Activated CD8-positive, alpha-beta memory T cell treated with anti-CD3 and anti-CD28 coated beads, Interleukin-2, amount 10 ng/mL, durations not matched to agents 7 days and 5 days (primary cell): ENCODE measurements at places on chromosomes 5 and 9.

- H3K27me3 ChIP-seq = peaks cover 14% of the 10 kb centered on the region
- DNase-seq = no peak
- H3K36me3 ChIP-seq = peaks cover 1% of the 10 kb centered on the region
- peaks cover 29% of the 10 kb centered on the region for H3K4me1 ChIP-seq
- no peak overlapping the region for H3K27ac ChIP-seq
Observed at GRCh38 chr5:127582773-127583370, 65.4 kb downstream of the PRRC1 start.

DNA sequence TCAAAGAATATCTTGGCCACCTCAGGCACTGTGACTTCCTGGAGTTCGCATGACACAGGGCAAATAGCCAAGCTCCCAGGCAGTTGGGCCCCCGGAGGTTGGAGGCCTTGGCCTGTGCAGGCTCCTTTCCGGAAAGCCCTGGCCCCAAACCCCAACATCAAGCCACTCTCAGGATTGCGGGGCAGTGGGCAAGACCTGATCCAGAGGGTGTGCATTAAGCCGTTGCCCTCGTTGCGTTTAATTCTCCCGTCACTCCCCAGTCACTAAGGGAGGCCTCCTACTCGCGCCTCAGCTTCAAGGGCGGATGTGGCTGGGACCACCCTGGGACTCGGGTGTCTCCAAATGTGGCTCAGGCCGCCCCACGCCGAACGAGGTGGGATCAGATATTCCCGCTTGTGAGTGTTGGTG is 60.1 kb downstream of the TMEM174 start:
- no peak overlapping the region for H3K4me3 ChIP-seq
- H3K4me1 ChIP-seq = peaks cover 22% of the 10 kb centered on the region
- H3K36me3 ChIP-seq = no peaks in the 10 kb centered on the region
- peaks cover 84% of the 10 kb centered on the region for H3K27me3 ChIP-seq
- no peak overlapping the region for H3K27ac ChIP-seq

- no peaks in the 10 kb centered on the region for H3K36me3 ChIP-seq
- H3K27ac ChIP-seq = no peak overlapping the region
- no peak for DNase-seq
- peaks cover 2% of the 10 kb centered on the region for H3K27me3 ChIP-seq
- H3K4me1 ChIP-seq = no peaks in the 10 kb centered on the region
Observed at GRCh38 chr9:114555696-114556095, 31.9 kb upstream of the ATP6V1G1 start.

DNA sequence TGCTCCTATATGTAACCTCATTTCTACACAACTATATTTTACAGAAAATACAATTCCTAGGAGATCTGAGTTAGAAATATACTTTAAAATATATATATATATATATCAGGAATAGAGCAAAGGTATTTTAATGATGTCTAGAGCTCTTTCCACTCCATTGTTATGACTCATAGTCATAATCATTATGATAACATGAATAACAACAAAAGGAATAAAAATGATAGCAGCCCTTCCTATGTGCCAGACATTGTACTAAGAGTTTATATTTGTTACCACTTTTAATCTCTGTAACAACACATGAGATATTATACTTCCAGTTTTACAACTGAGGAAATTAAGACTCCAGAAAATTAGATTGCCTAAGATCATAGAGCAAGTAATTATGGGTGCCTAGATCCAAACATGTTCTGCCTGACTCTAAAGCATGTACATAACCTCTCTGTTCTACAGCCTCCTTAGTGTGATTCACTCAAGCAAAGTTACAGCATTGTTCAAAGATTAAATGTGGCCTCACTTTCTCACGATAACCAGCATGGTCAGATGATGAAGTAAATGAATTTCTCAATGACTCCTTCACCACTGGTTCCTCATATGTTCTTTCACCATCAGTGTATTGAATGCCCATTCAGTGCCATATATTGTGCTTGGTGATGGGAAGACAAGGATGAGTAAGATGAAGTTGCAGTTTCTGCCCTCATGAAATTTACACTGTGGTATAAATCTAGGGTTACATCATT is 452.1 kb downstream of the EFNA5 start:
- no peak overlapping the region for H3K27ac ChIP-seq
- H3K4me1 ChIP-seq = no peaks in the 10 kb centered on the region
- no peaks in the 10 kb centered on the region for H3K27me3 ChIP-seq

- DNase-seq = no peak
- H3K27ac ChIP-seq = no peak overlapping the region
- H3K27me3 ChIP-seq = peaks cover 56% of the 10 kb centered on the region
Observed at GRCh38 chr5:123116058-123116457, 27.0 kb downstream of the PRDM6 start.
